ENCODE measurements at places on chromosomes 16 and 17.

DNA sequence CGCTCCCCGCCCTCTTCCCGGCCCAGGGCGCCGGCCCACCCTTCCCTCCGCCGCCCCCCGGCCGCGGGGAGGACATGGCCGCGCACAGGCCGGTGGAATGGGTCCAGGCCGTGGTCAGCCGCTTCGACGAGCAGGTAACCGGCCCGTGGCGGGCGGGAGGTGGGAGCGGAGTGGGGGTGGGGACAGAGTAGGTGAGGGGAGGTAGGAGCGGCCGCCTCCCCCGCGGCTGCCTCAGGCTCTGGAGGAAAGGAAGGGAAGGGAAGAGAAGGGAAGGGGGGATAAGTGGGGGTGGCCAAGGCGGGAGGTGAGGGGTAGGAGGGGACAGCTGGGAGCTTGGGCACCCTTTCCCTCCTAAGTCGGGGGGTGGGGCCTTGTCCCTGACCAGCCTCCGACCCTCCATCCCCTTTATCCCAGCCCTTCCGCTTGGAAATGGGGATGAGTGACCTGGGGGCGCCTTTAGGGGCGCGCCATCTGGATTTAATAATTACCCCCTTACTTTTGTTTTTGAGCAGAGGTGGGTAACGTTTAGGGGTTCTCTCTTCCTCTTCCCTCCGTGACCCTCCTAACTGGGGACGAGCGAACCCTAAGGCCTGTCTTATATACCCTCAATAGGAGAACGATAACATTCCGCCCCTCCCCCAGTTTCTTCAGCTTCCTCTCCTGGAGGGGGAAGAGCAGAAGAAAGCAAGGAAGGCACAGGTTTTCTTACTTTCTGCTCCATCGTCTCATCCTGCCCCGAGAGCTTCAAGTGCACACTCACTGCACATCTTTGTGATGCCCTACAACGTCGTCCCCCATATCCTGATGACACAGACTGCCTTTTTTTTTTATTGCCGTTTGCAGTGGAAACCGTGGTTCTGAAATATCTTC is 694 bp downstream of the NF1 start:
- H3K27me3 ChIP-seq, result no peaks in the 10 kb centered on the region
- H3K4me3 ChIP-seq, result peak overlapping the region; percentile 72
- peak; percentile 58 for DNase-seq

DNA sequence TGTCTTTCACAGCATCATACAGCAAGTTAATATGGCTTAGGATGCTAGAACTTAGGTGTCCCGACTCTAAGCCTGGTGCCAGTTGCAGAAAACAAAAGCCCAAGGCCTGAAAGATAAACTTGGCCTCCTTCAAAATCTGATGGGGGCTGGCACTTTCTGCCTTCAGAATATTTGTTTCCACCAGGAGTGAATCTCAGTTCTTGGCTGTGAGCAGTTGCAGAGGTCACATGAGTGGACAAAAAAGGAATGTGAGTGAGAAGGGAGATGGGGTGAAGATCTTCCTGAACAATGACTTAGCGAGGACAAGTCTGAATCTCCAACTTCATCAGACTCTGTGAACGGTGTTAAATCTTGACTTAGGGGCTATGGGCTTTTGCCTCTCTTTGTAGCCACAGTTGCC is 46.6 kb downstream of the HOXB1 start:
- no peak overlapping the region for H3K4me3 ChIP-seq
- H3K27me3 ChIP-seq, result peaks cover 4% of the 10 kb centered on the region
- H3K4me1 ChIP-seq, result no peaks in the 10 kb centered on the region
- H3K27ac ChIP-seq, result no peak overlapping the region
- no peak for DNase-seq

GRCh38 chr17:28519236-28519635 is 13.1 kb downstream of the FOXN1 start:
- no peak overlapping the region for H3K27ac ChIP-seq
- H3K27me3 ChIP-seq, result no peaks in the 10 kb centered on the region
- no peaks in the 10 kb centered on the region for H3K4me1 ChIP-seq
- H3K36me3 ChIP-seq, result no peaks in the 10 kb centered on the region
- H3K4me3 ChIP-seq, result no peak overlapping the region
- no peak for DNase-seq

GRCh38 chr17:14201988-14202380 is 34.7 kb downstream of the CDRT15 start:
- peaks cover 44% of the 10 kb centered on the region for H3K36me3 ChIP-seq
- no peak for DNase-seq
- H3K27me3 ChIP-seq, result no peaks in the 10 kb centered on the region
- peaks cover 9% of the 10 kb centered on the region for H3K4me1 ChIP-seq
- H3K4me3 ChIP-seq, result no peak overlapping the region
